ENCODE measurements at places on chromosomes 13 and 19.

GRCh38 chr13:110329798-110330461 is 22.8 kb downstream of the COL4A2 start:
- DNase-seq: no peak

DNA sequence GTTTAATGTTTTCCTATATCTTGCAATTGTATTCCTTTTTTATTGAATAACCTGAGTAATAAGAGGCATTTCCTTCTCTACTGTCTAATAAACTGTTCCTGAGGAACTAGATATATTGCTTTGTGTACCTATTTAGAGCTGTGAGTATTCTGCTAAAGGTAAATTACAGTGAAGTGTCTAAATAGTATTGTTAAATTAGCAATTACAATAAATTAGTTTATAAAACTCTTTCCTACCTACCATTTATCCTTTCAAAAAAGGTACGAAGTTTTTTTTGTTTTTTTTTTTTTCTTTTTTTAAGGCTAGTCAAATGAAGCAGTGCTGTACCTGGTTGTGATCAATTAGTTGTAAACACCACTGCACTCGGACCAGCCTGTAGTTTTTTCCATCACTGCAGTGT is 34.8 kb downstream of the TM9SF2 start:
- DNase-seq: no peak

DNA sequence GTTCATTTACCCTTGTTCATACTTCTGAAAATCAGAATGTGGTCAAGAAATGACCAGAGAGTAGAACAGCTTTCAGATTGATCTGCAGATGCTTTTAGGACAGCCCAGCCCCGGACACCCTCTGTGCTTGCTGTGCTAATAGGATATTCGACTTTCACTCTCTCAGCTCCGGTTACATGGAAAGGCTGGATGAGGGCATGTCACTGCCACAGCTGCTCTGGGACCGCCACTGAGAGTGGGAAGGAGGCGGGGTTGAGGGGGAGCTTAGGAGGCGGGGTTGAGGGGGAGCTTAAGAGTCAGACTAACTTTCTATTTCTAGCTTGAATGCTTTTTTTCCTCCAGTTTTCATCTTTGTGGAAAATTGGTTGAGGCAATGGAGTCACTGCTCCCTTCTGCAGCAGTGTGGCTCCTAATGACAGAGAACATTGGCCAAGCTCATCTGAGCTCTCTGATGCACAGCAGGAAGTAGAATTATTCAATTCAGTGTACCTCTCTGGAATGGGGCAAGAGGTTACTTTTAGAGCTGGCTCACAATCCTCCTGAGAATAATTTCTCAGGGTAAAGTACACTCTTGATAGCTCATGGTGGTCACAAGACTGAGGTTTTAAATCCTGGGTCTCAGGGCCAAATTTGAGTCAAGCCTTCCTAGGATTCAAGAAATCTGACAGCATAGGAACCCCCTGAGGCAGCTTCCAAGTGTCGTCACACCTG is 74.6 kb upstream of the NPAS1 start:
- peak; percentile 20 for DNase-seq

- no peak for DNase-seq
Measured at GRCh38 chr13:109517517-109517916, 268.9 kb downstream of the IRS2 start.
